ENCODE measurements at places on chromosomes 6 and 20.

DNA sequence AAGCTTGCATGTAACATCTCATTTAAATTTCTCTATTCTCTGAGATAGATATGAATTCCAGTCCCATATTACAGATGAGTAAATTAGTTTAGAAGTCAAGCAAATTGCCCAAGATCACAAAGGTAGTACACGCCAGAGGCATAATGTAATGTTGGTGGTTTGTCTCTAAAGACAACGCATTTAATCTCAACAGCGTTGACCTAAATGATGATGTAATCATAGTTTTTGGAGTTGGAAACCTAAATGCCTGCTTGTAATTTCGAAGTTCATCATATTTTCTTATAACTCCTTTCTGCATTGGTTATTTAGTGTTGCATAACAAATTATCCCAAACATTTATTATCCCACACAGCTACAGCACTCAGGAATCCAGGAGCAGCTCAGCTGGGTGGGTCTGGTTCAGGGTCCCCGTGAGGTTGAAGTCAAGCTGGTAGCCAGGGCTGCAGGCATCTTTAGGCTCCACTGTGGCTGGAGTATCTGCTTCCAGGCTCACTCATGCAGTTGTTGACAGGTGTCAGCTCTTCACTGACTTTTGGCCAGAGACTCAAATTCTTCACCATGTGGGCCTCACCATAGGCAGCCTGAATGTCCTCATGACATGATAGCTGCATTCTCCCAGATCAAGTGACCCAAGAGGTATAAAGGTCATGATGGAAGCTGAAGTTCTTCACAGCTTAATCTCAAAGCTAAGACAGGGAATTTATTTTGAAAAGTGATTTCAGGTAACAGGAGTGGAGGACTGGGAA lies 122.0 kb upstream of the SPTLC3 start:
- DNase-seq, result no peak

GRCh38 chr6:122833021-122833491 lies 44.0 kb downstream of the SMPDL3A start:
- DNase-seq, result no peak

DNA sequence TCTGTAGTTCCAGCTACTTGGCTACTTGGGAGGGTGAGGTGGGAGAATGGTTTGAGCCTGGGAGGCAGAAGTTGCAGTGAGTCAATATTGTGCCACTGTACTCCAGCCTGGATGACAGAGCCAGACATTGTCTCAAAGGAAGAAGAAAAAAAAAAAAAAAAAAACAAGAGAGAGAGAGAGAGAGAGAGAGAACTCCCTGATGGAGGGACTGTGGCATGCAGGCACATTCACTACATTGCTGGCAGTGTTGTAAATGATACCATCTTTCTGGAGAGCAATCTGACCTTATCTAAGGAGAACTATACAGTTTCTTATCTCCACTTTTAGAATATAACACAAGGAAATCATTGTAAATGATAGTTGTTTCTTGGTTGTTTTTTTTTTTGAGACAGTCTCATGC lies 85.1 kb downstream of the MDN1 start:
- DNase-seq, result no peak

DNA sequence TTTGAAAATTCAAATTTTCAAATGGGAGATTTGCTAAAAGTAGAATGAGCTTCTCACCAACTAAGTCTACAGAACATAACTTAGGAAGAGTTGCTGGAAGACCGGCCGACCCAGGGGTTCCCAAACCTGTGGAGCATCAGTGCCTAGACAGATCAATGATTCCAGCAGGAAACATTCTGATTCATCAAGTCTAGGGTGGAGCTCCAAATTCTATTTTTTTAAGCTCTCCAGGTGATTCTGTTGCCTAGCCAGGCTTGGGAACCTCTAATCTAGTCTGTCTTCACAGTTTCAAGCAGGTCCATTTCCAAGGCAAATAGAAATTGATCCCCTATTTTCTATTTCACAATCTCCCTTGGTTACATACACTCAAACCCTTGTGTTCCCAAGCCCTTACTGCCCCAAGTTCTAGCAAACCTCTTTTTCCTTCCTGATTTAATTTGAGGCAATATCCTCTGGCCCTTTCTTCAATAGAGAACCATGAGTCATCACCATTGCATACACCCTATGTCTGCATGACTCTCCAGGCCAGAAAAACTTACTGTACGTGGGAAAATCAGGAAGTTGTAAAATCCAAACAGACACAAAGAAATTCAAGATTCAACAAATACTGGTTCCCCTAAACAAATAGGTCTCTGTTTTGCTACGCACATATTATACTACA lies 8.9 kb downstream of the ATXN1 start:
- DNase-seq, result no peak

DNA sequence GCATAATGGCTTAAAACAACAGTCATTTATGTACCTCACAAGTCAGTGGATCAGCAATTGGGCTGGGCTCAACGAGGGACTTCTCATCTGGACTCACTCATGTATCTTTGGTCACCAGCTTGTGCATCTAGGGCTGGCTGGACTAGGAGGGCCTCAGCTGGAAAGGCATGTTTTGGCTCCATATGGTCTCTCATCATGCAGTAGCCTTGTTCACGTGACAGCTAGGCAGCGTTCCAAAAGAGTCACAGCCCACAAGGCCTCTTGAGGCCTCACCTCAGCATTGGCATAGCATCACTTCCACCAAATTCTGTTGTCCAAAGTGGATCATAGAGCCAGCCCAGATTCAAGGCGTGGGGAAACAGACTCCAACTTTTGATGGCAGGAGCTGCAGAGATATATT lies 110.1 kb downstream of the MAFB start:
- DNase-seq, result no peak

DNA sequence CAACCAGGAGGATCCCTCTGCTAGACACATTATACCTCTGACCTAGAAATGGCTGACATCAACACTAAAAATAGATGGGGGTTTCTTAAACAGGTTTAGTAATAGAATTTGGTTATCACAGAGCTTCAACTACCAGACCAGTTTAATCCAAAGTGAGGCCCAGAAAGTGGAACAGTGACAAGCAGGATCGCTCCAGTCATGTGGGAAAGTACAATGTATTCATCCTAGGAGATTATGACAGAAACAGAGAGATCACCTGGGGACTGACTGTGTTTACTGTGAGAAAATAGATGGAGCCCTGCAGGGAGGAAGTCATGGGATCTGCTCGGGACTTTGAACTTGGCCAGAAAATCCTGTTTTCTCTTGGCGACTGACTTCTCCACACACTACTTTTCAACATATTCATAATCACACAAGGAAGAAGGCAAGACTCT lies 238.7 kb upstream of the SOX4 start:
- DNase-seq, result no peak

- DNase-seq, result no peak
Observed at GRCh38 chr20:48800177-48800576, 27.6 kb downstream of the PREX1 start.

GRCh38 chr6:142771162-142771561 lies 173.8 kb downstream of the HIVEP2 start:
- no peak for DNase-seq

DNA sequence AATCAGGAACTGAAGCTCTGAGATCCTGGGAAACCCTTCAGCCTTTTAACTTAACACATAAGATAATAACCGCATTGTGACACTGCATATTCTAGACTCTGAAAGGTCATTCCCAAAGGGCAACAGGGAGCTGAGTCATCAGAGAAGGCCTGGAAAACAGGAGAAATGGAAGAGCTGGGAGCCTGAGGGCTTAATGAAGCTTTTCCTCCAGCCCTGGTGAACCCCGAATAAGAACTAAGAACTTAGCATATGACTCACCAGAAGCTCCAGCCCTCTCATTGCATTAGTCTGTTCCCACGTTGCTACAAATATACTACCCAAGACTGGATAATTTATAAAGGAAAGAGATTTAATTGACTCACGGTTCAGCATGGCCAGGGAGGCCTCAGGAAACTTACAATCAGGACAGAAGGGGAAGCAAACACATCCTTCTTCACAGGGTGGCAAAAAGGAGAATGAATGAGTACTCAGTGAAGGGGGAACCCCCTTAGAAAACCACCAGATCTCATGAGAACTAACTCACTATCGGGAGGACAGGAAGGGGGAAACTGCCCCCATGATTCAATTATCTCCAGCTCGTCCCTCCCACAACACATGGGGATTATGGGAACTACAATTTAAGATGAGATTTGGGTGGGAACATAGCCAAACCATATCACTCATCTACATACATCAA lies 648.5 kb downstream of the TFAP2A start:
- DNase-seq, result no peak

- DNase-seq, result no peak
Observed at GRCh38 chr6:12535586-12536314, 180.8 kb upstream of the PHACTR1 start.

GRCh38 chr6:15628499-15629131 lies 34.2 kb downstream of the DTNBP1 start:
- DNase-seq, result no peak

GRCh38 chr20:17612287-17612991 lies 42.6 kb downstream of the DSTN start:
- no peak for DNase-seq

GRCh38 chr6:36677753-36678487 lies 594 bp upstream of the CDKN1A start:
- no peak for DNase-seq

GRCh38 chr20:25251019-25251418 lies 3.1 kb downstream of the PYGB start:
- no peak for DNase-seq

- no peak for DNase-seq
Observed at GRCh38 chr6:100176951-100177710, 183.1 kb upstream of the MCHR2 start.

- no peak for DNase-seq
Observed at GRCh38 chr6:12296255-12296573, 6.1 kb downstream of the EDN1 start.

GRCh38 chr6:148967541-148967956 lies 220.7 kb downstream of the UST start:
- DNase-seq, result no peak

- no peak for DNase-seq
Observed at GRCh38 chr20:39986173-39986904, 702.7 kb downstream of the MAFB start.

GRCh38 chr20:20783450-20783849 lies 71.0 kb upstream of the RALGAPA2 start:
- DNase-seq, result no peak

DNA sequence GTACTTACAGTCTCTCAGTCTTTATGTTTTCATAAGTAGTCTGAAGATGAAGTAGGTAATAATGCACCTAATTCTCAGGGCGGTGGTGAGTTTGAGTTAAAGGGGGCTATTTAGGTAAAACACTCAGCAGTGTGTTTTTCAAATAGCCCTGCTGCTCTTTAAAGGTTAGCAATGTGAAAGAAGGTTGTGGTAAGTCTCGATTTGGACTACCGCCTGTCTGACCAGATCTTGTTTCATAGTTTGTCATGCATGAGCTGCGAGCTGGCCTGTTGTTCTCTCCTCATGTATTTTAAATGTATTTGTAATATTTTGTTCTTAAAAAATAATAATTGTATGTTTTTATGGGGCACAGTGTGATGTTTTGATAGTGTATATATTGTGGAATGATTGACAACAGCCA lies 340.2 kb downstream of the DHX35 start:
- DNase-seq, result no peak

- DNase-seq, result no peak
Observed at GRCh38 chr6:5556011-5556410, 294.7 kb downstream of the FARS2 start.

- no peak for DNase-seq
Observed at GRCh38 chr20:23776067-23776771, 25.5 kb upstream of the CST1 start.

GRCh38 chr6:157169656-157170055 lies 153.7 kb downstream of the TMEM242 start:
- DNase-seq, result no peak

- no peak for DNase-seq
Observed at GRCh38 chr6:160129881-160130615, 8.4 kb downstream of the SLC22A1 start.

GRCh38 chr6:53889365-53889764 lies 94.6 kb downstream of the LRRC1 start:
- DNase-seq, result no peak

- DNase-seq, result no peak
Observed at GRCh38 chr6:142592876-142593275, 291.1 kb downstream of the ADGRG6 start.

DNA sequence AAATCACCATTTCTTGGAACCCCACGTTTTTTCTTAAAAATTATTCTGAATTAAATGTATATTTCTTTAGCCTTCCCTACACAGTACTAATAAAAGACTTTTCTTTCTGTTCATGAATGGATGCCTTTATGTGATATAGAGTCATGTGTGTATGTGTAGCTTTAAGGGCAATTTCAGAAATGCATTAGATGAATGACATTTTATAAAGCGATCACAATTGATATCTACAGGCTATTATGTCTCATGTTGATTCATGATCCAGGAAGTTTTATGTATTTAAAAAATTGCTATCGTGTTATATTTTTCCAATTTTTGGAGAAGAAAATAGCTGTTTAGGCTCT lies 81.3 kb downstream of the RNF144B start:
- no peak for DNase-seq

GRCh38 chr6:127547904-127548649 lies 28.9 kb upstream of the C6orf58 start:
- no peak for DNase-seq

- no peak for DNase-seq
Observed at GRCh38 chr6:129645106-129645829, 64.7 kb downstream of the ARHGAP18 start.

DNA sequence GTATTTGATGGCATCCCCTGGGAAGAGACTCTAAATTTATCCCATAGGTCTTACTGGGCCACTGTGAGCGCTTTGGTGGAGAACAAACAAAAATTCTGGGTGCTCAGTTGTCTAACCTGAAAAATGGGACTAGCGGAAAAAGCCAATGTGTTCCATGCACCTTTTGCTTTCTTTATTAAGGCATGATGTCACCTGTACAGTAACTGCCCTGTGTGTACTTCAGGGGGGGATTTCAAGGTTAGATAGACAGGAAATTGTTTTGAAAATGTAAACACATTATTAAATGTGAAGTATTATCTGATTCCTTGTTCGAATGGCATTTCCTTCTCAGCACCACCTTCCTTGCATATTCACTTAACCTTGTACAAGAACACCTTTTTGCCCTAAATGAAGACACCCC lies 1.2 kb upstream of the EDN1 start:
- DNase-seq, result no peak

DNA sequence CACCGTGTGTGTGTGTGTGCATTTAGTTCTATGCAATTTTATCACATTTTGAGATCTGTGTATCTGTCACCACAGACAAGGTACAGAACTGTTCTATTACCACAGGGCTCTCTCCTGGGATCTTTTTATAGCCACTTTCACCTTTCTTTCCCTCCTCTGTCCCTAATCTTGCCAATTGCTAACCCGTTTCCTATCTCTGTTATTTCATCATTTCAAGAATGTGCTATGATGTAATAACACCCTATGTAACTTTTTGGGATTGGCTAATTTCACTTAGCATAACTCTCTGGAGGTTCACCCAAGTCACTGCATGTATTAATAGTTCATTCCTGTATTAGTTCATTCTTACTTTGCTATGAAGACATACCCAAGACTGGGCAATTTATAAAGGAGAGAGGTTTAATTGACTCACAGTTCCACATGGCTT lies 657.7 kb downstream of the QKI start:
- no peak for DNase-seq

DNA sequence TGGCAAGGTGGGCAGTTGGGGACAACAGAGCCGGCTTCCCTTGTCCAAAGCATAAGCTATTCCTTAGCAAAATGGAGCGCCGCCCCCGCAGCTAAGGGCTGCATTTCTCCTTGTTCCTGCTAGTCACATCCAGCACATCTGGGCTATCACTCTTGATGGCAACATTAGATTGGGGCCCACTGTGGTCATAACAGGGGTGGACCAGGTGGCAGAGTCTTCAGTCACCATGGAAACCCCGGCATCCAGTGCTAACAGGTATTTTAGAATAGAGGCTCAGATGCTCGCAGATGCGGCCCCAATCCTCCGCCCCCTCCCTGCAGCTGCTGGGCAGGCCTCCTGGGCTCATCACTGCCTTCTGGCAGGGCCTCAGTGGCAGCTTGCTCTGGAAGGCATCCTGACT lies 168.2 kb upstream of the PROKR2 start:
- DNase-seq, result no peak

All from CD4-positive, alpha-beta T cell (primary cell).